ENCODE measurements at places on chromosomes 6 and 20.

- DNase-seq = no peak
Observed at GRCh38 chr6:7136859-7137334, 29.1 kb downstream of the RREB1 start.

- DNase-seq = no peak
Observed at GRCh38 chr6:101760843-101761621, 367.5 kb downstream of the GRIK2 start.

- DNase-seq = no peak
Observed at GRCh38 chr6:158086054-158086503, 82.0 kb downstream of the SERAC1 start.

DNA sequence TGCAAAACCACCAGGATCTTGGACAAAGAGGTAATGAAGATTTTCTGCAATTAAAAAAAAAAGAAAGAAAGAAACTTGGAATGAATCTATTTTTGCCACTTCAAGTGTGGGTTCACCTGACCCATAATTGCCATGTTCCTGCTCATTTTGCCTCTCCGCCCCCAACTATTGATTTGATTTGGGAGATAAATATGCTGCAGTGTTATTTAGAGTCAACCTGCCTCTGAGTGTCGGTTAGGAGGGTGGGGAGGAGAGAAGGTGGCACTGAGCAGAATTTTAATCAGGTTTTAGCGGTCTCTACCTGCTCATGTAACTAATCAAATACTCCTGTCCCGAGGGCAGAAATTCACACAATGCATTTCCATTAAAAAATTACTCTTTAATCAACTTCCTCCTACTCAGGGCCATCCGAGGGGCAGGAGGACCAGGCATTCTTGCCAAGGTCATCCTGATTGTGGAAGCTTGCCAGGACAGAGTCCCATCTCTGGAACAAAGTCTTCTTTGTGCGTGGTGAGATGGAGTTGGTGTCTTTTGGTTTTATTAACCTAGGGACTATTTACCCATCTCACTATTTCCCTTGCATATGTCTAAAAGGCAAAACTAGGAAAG lies 300.1 kb downstream of the CDH26 start:
- DNase-seq = no peak

DNA sequence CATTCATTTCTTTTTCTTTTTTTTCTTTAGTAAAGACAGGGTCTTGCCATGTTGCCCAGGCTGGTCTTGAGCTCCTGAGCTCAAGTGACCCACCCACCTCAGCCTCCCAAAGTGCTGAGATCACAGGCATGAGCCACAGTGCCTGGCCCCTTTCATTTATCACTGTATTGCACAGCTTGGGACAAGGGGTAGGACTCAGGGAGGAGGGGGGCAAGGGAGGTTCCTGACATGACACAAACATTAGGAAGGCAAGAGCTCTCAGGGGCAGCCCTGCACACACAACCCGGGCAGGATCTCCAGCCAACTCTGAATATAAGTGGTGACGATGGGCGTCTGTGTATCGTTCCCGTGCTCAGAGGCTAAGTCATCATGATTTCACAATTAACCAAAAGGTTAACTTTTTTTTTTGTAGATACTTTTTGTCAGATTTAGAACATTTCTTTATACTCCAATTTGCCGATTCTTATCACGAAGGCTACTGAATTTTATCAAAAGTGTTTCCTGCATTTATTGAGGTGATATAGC lies 19.9 kb downstream of the SLC2A4RG start:
- no peak for DNase-seq
